ENCODE measurements at places on chromosomes 7 and 10.

GRCh38 chr7:82539969-82540368 lies 96.4 kb upstream of the CACNA2D1 start:
- H3K27me3 ChIP-seq, result no peaks in the 10 kb centered on the region
- H3K36me3 ChIP-seq, result no peaks in the 10 kb centered on the region
- no peak for DNase-seq
- no peak overlapping the region for H3K4me3 ChIP-seq

- no peaks in the 10 kb centered on the region for H3K36me3 ChIP-seq
- H3K4me1 ChIP-seq, result no peaks in the 10 kb centered on the region
- no peak overlapping the region for H3K27ac ChIP-seq
- no peak overlapping the region for H3K4me3 ChIP-seq
- H3K27me3 ChIP-seq, result peaks cover 4% of the 10 kb centered on the region
- no peak for DNase-seq
Measured at GRCh38 chr7:159218170-159218569, 73.5 kb upstream of the VIPR2 start.

DNA sequence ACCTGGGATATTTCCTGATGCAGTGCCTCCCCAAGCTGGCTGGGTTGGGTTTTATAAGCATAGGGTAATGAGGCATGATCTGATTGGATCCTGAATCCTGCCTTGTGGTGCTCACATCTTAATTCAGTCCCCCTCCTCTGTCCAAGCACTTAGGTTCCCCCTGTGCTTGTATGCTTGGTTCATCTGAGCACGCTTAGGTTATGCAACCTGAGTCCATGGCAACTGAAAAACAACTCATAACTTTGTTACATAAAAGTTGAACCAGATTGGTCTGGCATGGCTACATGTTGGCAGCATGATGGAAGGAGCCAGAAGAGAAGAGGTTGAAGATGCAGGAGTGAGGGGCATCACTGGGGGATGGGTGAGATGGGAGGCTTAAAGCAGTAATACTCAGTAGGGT lies 57.3 kb upstream of the OSBPL3 start:
- H3K4me3 ChIP-seq, result no peak overlapping the region
- no peak for DNase-seq
- H3K36me3 ChIP-seq, result no peaks in the 10 kb centered on the region
- no peak overlapping the region for H3K27ac ChIP-seq

DNA sequence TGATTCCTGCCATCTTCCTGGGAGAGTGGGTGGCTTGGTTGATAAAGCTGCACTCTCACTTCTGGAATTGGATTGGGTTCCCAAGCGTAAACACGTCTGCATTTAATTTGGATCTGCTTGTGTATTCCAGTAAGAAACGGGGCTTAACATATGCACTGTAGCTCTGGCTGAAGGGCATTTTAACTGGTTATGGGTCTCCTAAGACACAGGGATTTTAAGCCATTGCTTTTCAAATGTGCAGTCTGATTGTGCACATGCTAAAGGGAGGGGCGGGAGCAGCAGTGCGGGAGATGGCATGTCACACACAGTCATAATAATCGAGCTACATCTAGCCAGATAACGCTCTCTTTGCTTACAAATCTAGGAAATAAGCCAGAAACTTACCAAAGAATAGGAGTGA lies 247.3 kb upstream of the LYZL1 start:
- no peak overlapping the region for H3K4me3 ChIP-seq
- no peak overlapping the region for H3K27ac ChIP-seq
- H3K27me3 ChIP-seq, result no peaks in the 10 kb centered on the region
- H3K4me1 ChIP-seq, result no peaks in the 10 kb centered on the region
- H3K36me3 ChIP-seq, result no peaks in the 10 kb centered on the region
- DNase-seq, result no peak

DNA sequence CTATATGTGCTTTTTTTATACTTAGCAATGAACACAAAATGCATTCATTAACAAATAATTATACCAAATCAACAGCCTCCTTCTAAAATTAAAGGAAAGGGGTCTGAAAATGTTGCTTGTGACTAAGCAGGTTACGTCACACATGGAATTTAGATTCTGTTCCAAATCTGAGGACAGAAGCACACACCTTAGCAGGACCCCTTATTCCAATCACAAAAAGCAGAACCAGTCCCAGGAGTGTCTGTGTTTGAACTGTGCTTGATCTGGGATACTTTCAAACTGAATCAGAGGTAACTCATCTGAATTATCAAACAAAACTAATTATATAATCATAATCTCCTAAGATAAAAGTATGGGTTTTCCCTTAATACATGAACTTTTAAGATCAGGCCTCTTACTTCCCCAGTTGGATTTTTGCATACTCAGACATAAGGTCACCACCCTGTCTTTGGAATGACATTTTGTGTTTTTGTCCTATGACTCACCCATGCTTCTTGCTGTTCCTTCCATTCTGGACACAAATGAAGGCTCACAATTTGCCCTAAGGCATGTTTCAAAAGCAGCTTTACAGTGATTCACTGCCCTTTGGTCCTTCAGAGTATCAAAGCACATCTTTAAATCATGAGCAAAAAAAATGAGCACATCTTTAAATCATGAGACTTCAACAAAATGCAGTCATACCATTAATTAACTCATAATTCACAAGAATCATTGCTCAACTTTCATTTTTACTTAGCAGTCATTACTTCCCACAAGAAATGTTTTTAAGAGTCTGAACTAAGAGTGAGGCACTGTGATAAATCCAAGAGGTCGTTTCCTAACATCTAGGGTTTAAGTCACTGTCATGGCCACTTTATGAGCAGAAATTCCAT lies 35.5 kb downstream of the SEMA3C start:
- no peaks in the 10 kb centered on the region for H3K4me1 ChIP-seq
- DNase-seq, result no peak
- no peak overlapping the region for H3K27ac ChIP-seq

DNA sequence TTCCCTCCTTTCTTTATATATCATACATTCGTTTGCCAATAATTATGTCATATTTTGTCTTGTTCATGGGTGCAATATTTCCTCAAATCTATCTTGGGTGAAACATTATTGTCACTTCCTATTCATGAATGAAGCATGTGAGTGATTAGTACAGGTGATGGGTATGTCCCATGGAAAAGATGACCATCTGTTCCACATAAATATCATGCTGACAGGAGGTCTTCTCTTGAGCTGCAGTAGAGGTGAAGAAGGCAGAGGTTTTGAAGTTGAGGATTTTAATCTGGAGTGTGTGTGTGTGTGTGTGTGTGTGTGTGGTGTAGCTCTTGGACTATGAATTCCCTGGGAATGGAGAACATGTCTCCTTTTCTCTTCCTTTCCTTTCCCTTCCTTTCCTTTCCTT lies 350.5 kb upstream of the CHRM2 start:
- H3K27ac ChIP-seq, result no peak overlapping the region
- no peaks in the 10 kb centered on the region for H3K36me3 ChIP-seq
- no peak overlapping the region for H3K4me3 ChIP-seq

GRCh38 chr10:119225083-119225658 lies 17.8 kb downstream of the GRK5 start:
- no peaks in the 10 kb centered on the region for H3K4me1 ChIP-seq
- H3K27me3 ChIP-seq, result no peaks in the 10 kb centered on the region
- no peaks in the 10 kb centered on the region for H3K36me3 ChIP-seq
- DNase-seq, result no peak

GRCh38 chr10:102795453-102796406 lies 41.5 kb downstream of the CYP17A1 start:
- DNase-seq, result no peak
- H3K27ac ChIP-seq, result no peak overlapping the region
- H3K4me3 ChIP-seq, result peak overlapping the region; percentile 38
- H3K27me3 ChIP-seq, result no peaks in the 10 kb centered on the region
- H3K36me3 ChIP-seq, result peaks cover 14% of the 10 kb centered on the region
- peaks cover 22% of the 10 kb centered on the region for H3K4me1 ChIP-seq

DNA sequence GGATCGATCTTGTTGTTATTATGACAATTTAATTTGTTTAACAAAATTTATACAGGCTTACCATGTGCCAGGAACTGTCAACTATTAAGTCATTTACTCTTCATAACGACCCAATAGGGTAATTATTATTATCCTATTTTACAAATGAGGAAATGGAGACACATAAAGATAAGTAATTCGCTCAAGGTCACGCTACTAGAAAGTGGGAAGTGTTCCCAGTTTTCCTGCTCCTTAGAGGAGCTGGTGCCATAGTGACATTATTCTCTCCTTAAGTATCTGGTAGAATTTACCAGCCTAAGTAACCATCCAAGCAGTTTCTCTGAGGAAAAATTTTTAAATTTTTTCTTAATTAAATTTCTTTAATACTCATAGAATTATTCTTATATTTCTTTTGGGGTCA lies 360.9 kb upstream of the RNF32 start:
- H3K36me3 ChIP-seq, result no peaks in the 10 kb centered on the region
- no peaks in the 10 kb centered on the region for H3K4me1 ChIP-seq
- H3K27me3 ChIP-seq, result peaks cover 6% of the 10 kb centered on the region
- no peak for DNase-seq

- DNase-seq, result no peak
- H3K36me3 ChIP-seq, result no peaks in the 10 kb centered on the region
- H3K27ac ChIP-seq, result no peak overlapping the region
- no peaks in the 10 kb centered on the region for H3K27me3 ChIP-seq
- peaks cover 11% of the 10 kb centered on the region for H3K4me1 ChIP-seq
Measured at GRCh38 chr7:101870361-101871062, 53.1 kb downstream of the CUX1 start.

GRCh38 chr10:124350806-124351205 lies 67.9 kb downstream of the OAT start:
- H3K27me3 ChIP-seq, result no peaks in the 10 kb centered on the region
- H3K4me3 ChIP-seq, result no peak overlapping the region
- H3K27ac ChIP-seq, result no peak overlapping the region
- H3K4me1 ChIP-seq, result no peaks in the 10 kb centered on the region

DNA sequence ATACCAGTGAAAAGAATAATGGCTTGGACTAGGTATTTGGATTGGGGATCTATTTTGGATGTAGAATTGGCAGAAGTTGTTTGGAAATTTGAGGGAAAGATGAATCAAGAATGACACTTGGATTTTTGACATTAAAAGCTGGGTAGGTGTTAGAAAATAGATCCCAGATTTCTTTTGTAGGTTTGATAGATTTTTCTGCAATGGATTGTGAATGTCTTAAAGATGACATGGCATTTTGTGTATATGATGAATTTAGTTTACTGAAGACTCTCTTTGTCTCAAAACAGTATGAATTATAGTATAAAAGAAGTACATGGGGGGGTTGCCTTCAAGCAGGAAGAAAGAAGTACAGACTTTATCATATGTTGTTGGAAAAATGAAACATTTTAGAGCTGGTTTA lies 75.8 kb downstream of the MPLKIP start:
- H3K27me3 ChIP-seq, result no peaks in the 10 kb centered on the region
- no peak for DNase-seq
- H3K4me1 ChIP-seq, result no peaks in the 10 kb centered on the region
- H3K27ac ChIP-seq, result no peak overlapping the region
- H3K36me3 ChIP-seq, result peaks cover 27% of the 10 kb centered on the region
- no peak overlapping the region for H3K4me3 ChIP-seq

DNA sequence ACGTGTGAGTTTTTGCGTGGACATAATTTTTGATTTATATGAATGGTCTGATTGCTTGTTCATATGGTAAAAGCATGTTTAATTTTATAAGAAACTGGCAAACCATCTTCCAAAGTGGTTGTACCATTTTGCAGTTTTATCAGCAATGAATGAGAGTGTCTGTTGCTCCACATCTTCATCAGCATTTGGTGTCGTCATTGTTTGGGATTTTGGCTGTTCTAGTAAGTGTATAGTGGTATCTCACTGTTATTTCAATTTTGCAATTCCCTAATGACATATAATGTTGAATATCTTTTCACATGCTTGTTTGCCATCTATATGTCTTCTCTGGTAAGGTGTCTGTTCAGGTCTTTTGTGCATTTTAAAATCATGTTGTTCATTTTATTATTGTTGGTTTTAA lies 13.2 kb upstream of the PLCE1 start:
- H3K4me3 ChIP-seq, result no peak overlapping the region
- no peak for DNase-seq
- no peaks in the 10 kb centered on the region for H3K4me1 ChIP-seq
- no peak overlapping the region for H3K27ac ChIP-seq
- no peaks in the 10 kb centered on the region for H3K27me3 ChIP-seq
- H3K36me3 ChIP-seq, result no peaks in the 10 kb centered on the region

GRCh38 chr7:157269341-157270059 lies 67.3 kb upstream of the DNAJB6 start:
- H3K4me3 ChIP-seq, result no peak overlapping the region
- no peak overlapping the region for H3K27ac ChIP-seq
- peaks cover 44% of the 10 kb centered on the region for H3K36me3 ChIP-seq
- H3K4me1 ChIP-seq, result no peaks in the 10 kb centered on the region
- no peaks in the 10 kb centered on the region for H3K27me3 ChIP-seq

DNA sequence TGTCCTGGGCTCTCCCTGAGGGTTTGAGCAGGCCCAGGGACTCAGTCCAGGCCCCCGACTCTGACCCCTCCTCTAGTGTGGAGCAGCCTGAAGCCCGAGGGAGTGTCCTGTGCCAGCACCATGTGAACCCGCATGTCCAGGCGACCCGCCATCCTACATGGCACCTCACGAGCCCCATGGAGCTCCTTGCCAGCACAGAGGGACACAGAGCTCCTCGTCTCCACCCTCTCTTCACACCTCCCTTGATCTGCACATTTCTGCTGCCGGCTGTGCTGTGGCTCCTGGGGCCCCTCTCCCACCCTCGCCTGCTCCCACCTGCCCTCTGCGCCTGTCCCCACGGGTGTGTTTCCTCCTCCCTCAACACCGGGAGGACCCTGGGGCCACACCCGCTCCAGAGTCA lies 103.5 kb downstream of the ADARB2 start:
- H3K27ac ChIP-seq, result no peak overlapping the region
- H3K36me3 ChIP-seq, result no peaks in the 10 kb centered on the region
- no peaks in the 10 kb centered on the region for H3K4me1 ChIP-seq
- no peak overlapping the region for H3K4me3 ChIP-seq
- no peak for DNase-seq

DNA sequence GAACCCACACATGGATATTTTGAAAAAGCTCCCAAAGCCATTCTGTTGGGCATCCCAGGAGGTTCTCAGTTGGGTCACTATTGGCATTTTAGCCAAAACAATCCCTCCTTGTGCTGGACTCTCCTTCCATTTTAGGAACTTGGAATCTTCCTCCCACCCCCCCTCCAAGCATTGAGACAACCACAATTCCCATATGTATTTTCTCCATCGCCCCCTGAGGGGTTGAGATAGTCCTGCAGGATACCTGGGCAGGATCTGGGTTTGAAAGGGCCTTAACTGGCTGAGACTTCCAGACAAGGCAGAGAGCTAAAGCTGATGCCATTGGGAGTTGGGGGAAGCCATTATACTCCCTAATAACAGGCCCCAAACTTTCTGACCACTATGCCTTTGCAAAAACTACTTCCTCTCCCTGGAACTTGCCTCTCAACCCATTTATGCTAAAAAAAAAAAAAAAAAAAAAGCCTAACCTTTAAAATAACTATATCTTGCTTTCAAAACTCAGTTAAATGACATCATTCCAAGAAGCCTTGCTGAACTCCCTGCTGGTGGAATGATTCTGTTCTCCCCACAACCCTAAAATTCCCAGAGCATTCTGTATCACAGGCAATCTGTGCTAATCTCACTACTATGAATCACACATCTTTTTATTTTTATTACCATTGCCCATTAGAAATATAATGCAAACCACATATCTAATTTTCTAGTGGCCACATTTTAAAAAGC lies 77.5 kb upstream of the PDE1C start:
- no peaks in the 10 kb centered on the region for H3K36me3 ChIP-seq
- H3K4me3 ChIP-seq, result no peak overlapping the region
- H3K4me1 ChIP-seq, result no peaks in the 10 kb centered on the region
- H3K27ac ChIP-seq, result no peak overlapping the region
- no peaks in the 10 kb centered on the region for H3K27me3 ChIP-seq

GRCh38 chr10:75265856-75266255 lies 30.1 kb upstream of the COMTD1 start:
- H3K36me3 ChIP-seq, result no peaks in the 10 kb centered on the region
- DNase-seq, result no peak
- H3K4me1 ChIP-seq, result no peaks in the 10 kb centered on the region
- H3K4me3 ChIP-seq, result no peak overlapping the region
- H3K27ac ChIP-seq, result no peak overlapping the region
- peaks cover 4% of the 10 kb centered on the region for H3K27me3 ChIP-seq
